Left ventricle myocardium inferior (tissue), 1 donor: ENCODE measurements at places on chromosomes 2 and 18. TPM values are rescaled to one million over a fixed set of nuclear protein-coding genes. Genes with fewer than 3 reads are reported as not detected.

NGEF gene
- total RNA-seq, result 0.16 TPM

CYP26B1 gene
- total RNA-seq, result 1.5 TPM

SOX11 gene
- 0.93 TPM for total RNA-seq

- no peak for DNase-seq
These were observed 468.4 kb downstream of the SUCLG1 start for GRCh38 chr2:83990636-83991035.

- no peak for DNase-seq
These were observed 113.3 kb downstream of the MGAT5 start for GRCh38 chr2:134367213-134367612.
